ENCODE measurements at places on chromosomes 1 and 21. TPM values are rescaled to one million over a fixed set of nuclear protein-coding genes. Genes with fewer than 3 reads are reported as not detected.

The ERVH48-1 gene
- 2.2 TPM for total RNA-seq

- peak; percentile 90 for ATAC-seq
Observed at GRCh38 chr1:185044981-185045813, at the start of gene RNF2. Gene RNF2 (plus strand): TSS chr1:185045558. CDS start chr1:185087554, 41,996 bp downstream.

The PGBD5 gene
- total RNA-seq = 0.66 TPM

GRCh38 chr1:56389813-56390212 lies 189.6 kb downstream of the PLPP3 start:
- no peak for ATAC-seq

The NPPA gene
- not detected for total RNA-seq

DNA sequence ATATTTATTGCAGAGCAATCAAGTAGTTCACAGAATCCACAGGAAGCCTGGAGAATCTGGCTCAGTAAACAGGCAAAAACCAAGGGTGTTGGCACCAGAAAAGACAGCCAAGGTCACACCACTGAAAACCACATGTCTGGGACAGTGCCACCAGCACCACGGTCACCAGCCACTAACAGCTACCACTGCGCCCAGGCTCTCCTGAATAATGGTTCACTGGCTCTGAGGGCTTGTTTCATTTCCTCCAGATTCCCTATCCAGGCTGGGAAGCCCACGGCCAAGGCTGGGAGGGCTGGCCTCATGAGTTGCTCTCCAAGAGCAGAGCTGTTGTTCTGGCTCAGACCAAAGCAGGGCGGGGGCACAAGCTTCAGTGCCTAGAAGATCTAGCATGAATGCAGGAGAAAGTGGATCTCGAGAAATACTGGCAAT lies 54.5 kb upstream of the PTGFRN start:
- ATAC-seq = no peak
